ENCODE measurements at places on chromosomes 11 and 22.

- DNase-seq, result peak; percentile 77
Measured at GRCh38 chr11:1777737-1778136, 14.0 kb upstream of the CTSD start.

- no peak for DNase-seq
Measured at GRCh38 chr11:123174196-123175183, 20.6 kb downstream of the CLMP start.

GRCh38 chr11:107689317-107690202, 22.3 kb downstream of the SLN start:
- no peak for DNase-seq

GRCh38 chr22:50078246-50078645, 7.0 kb downstream of the MLC1 start:
- no peak for DNase-seq

- no peak for DNase-seq
Measured at GRCh38 chr11:3609416-3610265, 32.2 kb downstream of the ART5 start.

DNA sequence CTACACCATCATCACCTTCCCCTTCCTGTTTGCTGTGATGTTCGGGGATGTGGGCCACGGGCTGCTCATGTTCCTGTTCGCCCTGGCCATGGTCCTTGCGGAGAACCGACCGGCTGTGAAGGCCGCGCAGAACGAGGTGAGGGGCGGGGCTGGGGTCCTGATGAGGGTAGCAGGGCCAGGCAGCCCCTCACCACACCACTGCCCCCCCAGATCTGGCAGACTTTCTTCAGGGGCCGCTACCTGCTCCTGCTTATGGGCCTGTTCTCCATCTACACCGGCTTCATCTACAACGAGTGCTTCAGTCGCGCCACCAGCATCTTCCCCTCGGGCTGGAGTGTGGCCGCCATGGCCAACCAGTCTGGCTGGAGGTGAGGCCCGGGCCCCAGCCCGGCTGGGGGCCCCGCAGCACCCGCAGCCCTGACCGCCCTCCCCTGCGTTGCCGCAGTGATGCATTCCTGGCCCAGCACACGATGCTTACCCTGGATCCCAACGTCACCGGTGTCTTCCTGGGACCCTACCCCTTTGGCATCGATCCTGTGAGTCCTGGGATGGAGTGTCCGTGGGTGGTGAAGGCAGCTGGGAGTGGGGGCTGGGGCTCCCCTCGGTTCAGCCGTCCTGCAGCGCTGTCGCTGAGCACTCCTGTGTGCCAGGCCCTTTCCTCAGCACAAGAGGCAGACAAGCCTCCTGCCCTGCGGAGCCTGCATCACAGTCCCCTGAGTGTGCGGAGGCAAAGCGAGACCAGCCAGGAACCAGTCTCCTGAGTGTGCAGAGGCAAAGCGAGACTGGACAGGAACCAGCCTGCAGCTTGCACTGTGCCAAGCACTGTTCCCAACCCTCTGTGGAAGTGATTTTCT, 8.8 kb downstream of the TCIRG1 start:
- DNase-seq, result no peak

GRCh38 chr22:42342426-42343120, 72.1 kb upstream of the TCF20 start:
- DNase-seq, result no peak

DNA sequence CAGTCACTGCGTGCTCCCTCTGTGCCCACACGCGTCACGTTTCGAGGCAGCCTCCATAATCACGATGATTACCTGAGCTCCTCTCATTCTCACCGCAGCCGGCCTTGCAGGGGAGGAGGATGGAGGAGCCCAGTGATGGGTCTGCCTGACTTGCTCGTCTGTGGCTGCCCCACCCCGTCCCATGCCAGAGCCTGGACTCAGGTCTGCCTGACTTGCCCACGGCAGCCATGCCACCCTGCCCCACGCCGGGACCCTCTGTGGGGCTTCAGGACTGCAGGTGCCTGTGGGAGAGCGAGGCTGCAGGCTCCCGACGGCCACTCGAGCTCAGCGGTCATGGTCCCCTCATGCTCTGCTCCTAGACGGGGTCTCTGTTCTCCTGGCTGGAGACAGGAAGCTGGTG, 1025.1 kb downstream of the BRD1 start:
- no peak for DNase-seq

GRCh38 chr11:65493367-65494176, 5.3 kb upstream of the MALAT1 start:
- DNase-seq, result no peak

GRCh38 chr11:35742707-35743454, 80.3 kb downstream of the TRIM44 start:
- DNase-seq, result no peak

GRCh38 chr11:2517016-2517385, 72.2 kb downstream of the KCNQ1 start:
- DNase-seq, result no peak

GRCh38 chr11:20065406-20065805, 94.9 kb downstream of the DBX1 start:
- no peak for DNase-seq

DNA sequence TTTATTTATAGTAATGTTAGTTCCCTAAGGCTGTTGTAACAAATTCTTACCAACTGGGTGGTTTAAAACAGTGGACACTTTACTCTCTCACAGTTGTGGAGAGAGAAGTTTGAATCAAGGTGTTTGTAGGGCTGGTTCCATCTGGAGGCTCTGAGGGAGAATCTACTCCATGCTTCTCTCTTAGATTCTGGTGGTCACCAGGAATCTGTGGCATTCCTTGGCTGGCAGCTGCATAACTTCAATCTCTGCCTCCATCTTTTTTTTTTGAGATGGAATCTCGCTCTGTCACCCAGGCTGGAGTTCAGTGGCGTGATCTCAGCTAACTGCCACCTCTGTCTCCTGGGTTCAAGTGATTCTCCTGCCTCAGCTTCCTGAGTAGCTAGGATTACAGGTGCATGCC, 46.3 kb downstream of the LDLRAD3 start:
- DNase-seq, result no peak

GRCh38 chr11:9692691-9693090, 28.8 kb downstream of the SWAP70 start:
- no peak for DNase-seq

DNA sequence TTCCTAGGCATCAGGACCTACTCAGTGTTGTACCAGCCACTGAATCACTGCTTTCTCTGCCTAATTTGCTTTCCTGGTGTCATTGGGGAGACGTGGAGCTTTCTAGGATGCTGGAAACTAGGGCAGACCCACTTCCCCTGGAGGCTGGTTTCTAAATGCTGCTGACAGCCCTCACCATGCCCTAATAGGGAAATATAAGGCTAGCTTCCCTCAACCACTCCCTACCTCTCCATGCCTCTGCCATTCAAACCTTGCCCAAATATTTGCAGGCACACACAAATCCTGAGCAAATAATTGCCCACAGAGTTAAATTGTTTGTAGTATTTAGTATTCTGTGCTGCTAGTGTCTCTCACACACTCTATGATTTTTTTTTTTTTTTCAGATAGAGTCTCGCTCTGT, 310.2 kb downstream of the DDX10 start:
- no peak for DNase-seq

DNA sequence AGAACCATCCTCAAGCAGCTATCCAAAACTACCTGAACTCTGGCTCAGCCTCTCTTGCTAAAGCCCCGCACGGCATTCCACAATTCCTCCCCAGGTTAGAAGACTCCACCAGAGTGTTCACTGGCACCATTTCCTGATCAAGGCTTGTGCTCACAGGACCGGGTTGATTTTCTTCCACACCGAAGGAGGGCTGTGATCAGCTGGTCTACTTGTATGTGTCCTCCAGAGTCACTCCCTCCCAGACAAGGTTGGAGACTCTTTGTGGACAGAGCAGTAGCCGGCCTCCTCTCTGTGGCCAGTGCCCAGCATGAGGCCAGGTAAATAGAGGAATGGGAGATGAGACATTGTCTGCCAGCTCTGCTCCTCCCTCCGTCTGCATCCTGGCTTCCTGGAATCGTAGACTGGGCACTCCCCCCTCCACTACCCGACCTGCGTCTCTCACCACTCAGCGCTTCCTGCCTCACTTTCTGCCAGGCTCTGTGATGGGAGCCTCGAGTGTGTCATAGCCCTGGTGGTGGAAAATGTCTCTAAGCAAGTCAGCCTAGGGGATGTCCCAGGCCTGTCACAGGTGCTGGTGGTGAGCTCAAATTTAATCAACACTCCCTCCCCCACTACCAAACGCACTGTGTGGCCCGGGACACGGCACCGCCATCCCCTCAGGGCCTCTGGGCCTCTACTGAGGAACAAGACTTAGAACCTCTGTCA, 12.5 kb upstream of the TMPRSS6 start:
- peak; percentile 94 for DNase-seq

DNA sequence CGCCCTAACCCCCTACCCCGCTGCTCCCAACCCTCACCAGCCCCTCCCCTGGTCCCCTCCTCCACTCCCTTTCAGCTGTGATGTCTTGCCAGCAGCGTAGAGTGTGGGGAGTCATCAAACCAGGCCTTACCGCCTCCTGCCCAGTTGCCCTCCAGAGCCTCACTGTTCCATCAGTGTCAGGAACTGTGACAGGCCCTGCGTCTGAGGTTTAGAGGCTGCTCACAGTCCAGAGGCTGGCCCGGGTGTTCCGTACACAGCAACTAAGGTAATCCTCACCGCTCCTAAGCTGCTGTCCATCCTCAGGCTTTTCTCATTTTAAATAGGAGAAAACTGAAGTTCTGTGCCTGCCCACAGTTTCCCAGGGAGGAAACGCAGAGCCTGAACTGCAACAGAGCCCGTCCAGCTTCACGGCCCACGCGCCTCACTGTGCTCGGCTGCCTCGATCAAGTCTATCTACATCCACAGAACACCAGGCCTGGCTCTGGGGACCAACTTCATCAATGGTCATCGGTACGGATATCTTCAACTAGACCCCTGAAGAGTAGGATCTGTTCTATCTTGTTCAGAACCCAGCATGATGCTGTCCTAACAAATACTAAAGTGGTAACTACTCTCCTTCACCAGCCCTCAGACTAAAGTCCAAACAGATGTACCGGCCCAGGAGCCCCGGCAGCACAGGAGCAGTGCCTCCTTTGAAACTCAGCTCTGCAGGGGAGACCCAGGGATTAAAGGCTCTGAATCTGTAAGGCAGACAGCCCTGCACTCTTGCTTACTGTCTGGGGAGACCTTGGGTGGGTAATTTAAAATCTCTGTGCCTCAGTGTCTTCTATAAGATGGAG, 10.3 kb downstream of the VPS37C start:
- no peak for DNase-seq

DNA sequence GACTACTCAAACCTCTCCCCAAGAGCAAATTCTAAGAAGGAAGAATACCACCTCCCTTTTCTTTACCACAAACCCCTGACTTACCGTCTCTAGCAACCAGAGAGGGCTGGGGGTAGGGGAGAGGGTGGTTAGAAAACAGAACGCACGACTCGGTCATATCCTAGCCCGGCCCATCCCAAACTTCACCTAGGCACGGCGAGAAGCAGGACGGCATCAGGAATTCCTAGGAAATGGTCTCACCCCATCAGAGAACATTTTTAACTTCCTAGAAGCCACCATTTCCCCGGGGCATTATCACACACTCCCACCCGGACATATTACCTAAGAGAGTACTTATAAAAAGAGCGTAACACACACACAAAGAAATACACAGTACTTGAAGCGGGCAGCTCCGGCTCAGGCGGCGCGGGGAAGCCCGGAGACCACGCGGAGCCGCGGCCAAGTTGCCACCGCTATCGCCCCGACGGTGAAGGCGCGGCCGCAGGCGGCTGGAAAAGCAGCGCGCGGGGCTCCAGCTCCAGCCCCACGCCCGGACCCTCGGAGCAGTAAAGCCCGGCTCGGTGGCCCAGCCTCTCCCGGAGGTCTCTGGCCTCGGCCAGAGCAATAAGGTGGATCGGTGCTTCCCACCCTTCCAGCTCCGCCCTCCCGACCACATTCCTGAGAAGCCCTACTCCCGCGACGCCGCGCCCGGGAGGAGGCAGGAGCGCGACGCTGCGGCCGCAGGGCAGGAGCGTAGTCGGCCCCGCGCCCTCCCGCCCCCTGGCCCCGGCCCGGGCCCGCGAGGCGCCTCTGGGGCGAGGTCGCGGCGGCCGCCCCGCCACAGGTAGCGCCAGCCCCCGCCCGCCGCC, 878 bp downstream of the RRAS2 start:
- peak; percentile 74 for DNase-seq

DNA sequence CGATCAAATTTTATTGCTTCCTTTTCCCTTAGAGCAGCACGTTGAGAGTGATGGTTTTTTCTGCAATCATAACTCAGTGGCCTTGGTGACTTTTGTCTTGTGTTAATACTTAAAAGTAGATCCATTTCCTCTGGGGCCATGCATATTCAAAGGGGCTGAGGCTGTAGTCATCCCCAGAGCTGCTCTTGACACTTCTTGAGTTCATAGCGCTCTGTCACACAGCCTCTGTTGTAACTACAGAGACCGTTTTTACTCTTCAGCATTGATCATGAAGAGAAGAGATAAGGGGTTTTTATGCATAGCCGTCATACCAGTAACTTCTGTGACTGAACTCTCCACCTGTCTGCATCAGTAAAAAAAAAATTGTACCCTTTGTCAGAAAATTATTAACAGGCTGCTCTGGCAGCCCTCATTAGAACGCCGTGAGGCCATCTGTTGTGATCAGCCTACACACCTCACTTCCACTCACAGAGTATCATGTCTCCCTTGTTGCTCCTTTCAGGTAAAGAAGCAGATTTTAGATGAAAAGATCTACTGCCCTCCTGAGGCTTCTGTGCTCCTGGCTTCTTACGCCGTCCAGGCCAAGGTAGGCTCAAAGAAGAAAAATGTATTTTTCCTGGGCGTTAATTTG, 38.4 kb downstream of the NF2 start:
- DNase-seq, result no peak

DNA sequence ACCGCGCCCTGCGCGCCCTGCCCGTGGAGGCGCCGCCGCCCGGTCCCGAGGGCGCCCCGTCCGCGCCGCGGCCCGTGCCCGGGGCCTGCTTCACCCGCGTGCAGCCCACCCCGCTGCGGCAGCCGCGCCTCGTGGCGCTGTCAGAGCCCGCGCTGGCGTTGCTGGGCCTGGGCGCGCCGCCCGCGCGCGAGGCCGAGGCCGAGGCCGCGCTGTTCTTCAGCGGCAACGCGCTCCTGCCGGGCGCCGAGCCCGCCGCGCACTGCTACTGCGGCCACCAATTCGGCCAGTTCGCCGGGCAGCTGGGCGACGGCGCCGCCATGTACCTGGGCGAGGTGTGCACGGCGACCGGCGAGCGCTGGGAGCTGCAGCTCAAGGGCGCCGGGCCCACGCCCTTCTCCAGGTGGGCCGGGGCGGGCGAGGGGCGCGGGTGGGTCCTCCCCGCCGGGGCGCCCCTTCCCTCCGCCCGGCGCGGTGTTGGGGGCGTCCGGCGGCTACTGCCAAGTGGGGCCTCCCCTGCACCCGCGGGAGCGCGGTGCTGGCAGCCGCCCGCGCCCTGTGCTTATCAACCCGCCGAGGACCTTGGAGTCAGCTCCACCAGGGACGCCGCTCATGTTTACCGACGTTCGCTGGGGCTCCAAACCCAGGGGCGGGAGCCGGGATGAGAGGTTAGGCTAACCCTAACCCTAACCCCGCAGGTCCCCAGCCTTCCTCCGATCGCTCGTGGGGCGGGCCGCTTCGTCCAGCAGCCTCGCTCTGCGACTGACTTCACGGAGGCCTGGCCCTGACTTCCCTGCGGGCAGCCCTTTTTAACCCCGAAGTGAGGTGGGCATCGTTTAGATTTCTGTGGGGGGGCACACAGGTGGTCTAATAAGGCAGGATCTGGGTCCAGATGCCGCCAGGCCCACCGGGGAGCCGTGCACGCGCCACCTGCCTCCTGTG, 649 bp downstream of the SELENOO start:
- DNase-seq, result no peak

GRCh38 chr22:48076008-48076407, 1313.6 kb downstream of the TBC1D22A start:
- DNase-seq, result no peak

All from natural killer cell treated with Interleukin-12 subunit alpha and Interleukin-12 subunit beta and Interleukin-15 and Interleukin-18, amount 100 ng/mL, for 72 hours (primary cell).